Amniotic epithelial cell (primary cell): ENCODE measurements at places on chromosomes 12 and 14.

- peak; percentile 82 for DNase-seq
Measured at GRCh38 chr14:54447231-54447692, 6.1 kb upstream of the CNIH1 start.

GRCh38 chr14:85475113-85475512 is 54.8 kb upstream of the FLRT2 start:
- DNase-seq: no peak

GRCh38 chr14:70776197-70776596 is 33.1 kb downstream of the MAP3K9 start:
- DNase-seq: no peak

- DNase-seq: no peak
Measured at GRCh38 chr12:108583991-108584390, 13.9 kb downstream of the TMEM119 start.

DNA sequence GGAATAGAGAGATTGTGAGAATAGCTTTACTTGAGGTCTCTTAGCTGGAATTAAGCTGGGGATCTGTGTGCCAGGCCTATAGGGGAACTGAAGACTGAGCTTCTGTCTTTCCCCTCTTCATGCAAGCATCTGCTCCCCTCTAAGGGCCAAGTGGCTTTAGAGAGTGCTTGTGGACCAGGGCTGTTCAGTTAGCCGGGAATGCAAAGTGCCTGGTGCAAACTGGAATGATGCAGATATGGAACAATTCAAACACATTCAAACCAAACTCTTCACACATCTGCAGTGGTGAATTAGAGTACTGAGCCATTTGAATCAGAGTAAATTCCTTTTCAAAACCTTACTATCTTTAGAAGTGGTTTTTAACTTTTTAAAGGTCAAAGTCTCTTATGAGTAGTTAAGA is 99.0 kb downstream of the LIN7A start:
- DNase-seq: no peak
